GM06990 (cell line): ENCODE measurements at places on chromosomes 16 and 17.

GRCh38 chr16:89574681-89575246 lies 794 bp upstream of the CPNE7 start:
- peak; percentile 80 for DNase-seq

GRCh38 chr17:20284570-20285295 lies 182.6 kb downstream of the LGALS9B start:
- no peak for DNase-seq

DNA sequence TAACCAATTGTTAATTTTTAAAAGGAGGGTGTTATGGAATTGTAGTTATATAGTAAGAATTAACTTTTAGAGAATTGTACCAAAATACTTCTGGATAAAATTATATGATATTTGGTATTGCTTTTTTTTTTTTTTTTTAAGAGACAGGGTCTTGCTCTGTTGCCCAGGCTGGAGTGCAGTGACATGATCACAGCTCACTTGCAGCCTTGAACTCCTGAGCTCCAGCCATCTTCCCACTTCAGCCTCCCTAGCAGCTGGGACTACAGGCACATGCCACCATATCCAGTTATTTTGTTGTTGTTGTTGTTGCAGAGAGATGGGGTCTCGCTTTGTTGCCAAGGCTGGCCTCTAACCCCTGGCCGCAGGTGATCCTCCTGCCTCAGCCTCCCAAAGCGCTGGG lies 8.5 kb downstream of the ARSG start:
- no peak for DNase-seq

GRCh38 chr16:1090620-1091587 lies 5.1 kb downstream of the C1QTNF8 start:
- no peak for DNase-seq

GRCh38 chr17:60141111-60142018 lies 8.4 kb upstream of the CA4 start:
- DNase-seq, result no peak

DNA sequence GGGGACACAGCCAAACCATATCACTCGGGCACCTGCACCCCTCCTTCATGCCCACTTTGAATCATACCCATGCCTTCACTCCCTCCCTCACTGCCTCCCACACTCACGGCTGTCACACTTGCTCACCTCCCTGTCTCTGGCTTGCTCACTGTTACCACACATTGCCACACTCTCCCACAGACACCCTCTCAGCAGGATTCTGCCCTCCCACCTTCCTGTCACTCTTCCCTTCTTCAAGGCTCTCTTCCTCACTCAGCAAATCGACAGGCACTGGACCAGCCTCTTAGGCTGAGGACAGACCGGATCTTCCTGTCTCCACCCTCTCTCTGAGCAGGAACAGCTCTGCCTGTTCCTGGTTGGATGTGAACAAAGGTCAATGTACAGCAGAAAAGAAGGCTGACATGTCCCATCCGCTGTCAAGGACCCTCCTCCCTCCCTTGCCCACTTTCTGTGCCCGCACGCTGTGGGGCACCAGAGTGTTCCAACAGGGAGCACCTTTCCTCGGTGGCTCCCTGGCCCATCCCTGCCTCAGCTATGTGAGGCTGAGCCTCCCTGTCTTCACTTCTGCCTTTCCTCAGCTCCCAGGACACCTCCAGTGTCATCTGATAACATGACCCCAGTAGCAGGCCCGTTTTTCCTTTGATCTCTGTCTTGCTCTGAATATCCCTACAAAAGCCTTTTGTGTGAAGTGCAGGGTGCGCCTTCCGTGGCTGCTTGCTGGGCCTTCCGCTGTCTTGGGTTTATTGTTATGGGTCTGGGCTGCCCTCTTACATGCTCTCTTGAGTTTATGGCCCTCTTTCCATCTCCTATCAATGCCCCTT lies 47.0 kb downstream of the CCDC182 start:
- DNase-seq, result no peak

DNA sequence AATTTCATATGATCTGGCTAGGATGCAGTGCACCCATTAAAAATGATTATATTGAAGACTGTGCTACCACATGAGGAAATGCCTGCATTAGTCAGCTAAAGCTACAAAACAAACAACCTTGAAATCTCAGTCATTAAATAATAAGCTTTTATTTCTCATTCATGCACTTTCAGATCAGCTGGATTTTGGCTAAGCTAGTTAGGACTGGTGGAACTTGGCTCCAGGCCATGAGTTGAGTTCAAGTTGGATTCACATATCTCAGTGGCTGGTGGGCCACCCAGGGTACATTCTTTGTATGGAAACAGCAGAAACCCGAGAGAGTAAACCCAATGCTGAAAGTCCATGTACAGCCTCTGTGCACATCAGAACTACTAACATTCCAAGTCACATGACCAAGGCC lies 6.4 kb upstream of the SLFN12L start:
- no peak for DNase-seq

- DNase-seq, result no peak
These were observed 1225.1 kb downstream of the CDH8 start for GRCh38 chr16:60811051-60811608.

- no peak for DNase-seq
These were observed 12.9 kb upstream of the WFIKKN1 start for GRCh38 chr16:617855-618254.

DNA sequence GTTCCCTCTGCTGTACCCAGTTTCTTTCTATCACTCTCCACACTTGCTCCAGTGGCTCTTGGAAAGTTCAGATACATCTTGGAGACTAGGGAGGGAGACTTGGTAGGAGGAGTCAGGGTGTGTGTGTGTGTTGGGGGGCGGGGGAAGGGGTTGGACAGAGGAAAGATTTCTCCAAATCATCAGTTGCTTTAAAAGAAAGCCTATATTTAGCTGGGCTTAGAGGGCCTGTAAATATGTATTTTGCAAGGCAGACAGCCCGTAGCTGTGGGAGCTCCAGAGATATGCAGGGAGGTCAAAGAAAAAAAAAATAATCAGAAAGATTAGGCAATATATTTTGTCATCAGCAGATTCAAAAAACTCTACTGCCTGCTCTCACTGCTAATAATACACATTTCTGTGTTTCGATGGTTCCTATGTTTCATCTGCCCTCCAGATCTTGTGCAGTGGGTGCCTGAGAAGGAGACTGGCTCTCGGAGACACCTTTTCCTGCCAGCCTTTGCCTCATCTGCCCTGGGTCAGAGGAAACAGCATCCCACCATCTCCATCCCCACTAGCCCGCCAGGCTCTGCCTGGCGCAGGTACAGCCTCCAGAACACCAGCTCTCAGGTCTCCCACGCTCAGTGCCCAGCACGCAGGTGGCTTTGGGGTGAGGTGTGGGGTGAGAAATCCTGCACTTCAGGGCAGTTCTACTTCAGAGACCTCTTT lies 4.8 kb upstream of the PPP1R9B start:
- no peak for DNase-seq

DNA sequence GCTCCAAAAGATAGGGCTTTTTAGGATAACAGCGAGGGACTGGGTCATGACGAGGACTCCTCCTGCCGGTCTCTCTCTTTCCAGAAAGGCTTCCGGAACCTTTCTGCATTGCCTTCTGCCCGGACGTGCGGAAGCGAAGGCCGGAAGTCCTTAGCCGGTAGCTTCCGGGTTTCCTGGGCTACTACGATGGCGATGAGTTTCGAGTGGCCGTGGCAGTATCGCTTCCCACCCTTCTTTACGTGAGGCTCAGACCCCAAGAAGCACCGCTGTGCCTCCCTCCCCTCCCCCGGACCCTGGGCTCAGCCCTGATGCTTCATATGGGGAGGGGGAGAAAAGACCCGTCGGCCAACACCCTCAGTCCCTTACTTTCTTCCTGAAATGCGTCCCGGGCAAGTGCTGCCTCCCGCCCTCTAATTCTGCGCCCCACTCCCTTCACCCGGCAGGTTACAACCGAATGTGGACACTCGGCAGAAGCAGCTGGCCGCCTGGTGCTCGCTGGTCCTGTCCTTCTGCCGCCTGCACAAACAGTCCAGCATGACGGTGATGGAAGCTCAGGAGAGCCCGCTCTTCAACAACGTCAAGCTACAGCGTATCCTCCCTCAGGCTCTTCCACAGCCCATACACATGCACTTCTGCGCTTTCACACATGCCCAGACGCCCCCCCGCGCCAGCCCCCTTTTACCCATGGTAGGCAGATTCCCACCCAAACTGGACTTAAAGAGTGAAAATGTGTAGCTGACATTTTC lies at the start of gene VPS25:
VPS25 (plus strand) TSS at position 160 of the 746 bp plus-strand sequence; CDS start at position 187, 27 bp downstream.
- peak; percentile 72 for DNase-seq

GRCh38 chr16:21501869-21502667 lies 97.3 kb upstream of the METTL9 start:
- peak; percentile 94 for DNase-seq

GRCh38 chr16:87635541-87636049 lies 33.3 kb downstream of the JPH3 start:
- DNase-seq, result peak; percentile 59

DNA sequence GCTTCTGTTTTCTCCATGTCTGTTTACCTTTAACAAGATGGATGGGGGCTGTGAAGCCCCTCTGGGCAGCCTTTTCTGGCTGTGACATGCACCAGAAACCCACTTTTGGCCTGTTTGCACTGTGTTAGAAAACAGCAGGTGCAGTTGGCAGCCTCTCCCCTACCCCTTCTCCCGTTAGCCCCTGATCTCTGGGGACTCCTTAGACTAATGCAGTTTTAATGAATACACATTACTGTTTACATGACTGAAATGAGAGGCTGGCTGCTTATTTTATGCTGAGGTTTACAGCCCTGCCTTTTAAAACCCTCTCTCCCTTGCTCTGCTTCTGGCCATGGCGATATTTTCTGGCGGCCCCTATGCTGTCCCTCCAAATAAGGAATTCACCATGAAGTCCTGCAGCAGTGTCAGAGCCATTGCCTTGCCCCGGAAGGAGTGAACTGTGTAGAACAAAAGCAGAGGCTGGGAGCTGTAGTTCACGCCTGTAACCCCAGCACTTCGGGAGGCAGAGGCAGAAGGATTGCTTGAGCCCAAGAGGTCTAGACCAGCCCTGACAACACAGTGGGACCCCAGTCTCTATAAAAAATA lies 79.3 kb downstream of the PRKCB start:
- no peak for DNase-seq

DNA sequence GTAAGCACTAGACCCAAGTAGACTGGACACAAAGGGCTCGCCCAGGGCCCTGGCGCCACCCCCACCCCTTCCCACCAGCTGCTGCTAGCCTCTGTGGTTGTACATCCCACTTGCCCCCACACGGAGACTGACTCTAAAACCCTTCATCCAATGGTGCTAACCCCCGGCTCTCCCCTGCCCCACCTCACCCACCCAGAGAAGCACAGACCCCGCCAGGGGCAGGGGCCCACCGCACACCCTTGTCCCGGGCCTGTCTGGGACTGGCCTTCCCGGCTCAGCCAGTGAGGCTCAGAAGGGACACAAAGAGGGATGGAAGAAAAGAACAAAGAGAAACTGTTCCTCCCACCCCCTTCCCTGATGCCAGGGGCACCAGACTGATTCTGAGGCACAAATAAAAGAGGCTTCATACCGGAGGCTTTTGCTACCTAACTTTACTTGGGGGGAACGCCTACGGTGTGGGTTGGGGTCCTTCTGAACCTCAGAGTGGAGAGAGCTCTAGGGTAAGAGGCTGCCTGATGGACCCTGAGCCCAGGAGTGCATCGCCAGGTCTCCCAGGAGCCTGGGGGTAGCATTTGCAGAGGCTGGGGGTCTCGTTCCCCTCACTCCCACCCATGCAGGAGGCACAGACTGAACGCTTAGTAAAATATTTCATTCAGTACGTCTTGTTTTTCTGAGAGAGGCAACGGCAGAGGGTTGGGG lies 8.2 kb downstream of the CORO6 start:
- no peak for DNase-seq

GRCh38 chr17:1907909-1908698 lies 78.3 kb downstream of the RPA1 start:
- peak; percentile 36 for DNase-seq

- no peak for DNase-seq
These were observed 46.4 kb downstream of the RAB11FIP4 start for GRCh38 chr17:31437720-31438400.

GRCh38 chr16:83136924-83137323 lies 510.2 kb downstream of the CDH13 start:
- no peak for DNase-seq

DNA sequence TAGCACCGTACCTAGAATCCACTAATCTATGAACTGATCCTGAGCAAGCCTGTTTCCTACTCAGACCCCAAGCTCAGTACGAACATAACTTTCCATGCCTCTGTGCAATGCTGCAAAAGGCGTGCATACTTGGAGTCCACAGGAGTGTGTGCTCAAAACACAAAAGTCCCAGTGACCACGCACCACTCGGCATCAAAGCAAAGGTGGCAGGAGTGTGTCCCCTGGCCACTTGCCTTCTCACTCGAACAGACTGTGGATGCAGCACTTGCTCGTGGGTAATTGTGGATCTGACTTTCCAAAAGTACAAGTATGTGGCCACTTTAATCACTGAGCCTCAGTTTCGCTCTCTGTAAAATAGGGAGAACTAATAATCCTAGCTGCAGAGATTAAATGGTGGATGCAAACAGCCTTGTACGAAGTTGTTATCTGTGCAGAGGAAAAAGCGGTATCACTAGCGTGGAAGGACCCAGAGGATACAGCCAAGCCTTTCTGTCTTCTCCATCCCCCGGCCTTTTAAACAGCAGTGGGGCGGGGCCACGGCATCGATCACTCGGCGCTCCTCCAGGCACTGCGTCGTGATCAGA lies 311 bp upstream of the KDM8 start:
- no peak for DNase-seq

- DNase-seq, result no peak
These were observed 12.1 kb upstream of the HSD3B7 start for GRCh38 chr16:30972872-30973271.

DNA sequence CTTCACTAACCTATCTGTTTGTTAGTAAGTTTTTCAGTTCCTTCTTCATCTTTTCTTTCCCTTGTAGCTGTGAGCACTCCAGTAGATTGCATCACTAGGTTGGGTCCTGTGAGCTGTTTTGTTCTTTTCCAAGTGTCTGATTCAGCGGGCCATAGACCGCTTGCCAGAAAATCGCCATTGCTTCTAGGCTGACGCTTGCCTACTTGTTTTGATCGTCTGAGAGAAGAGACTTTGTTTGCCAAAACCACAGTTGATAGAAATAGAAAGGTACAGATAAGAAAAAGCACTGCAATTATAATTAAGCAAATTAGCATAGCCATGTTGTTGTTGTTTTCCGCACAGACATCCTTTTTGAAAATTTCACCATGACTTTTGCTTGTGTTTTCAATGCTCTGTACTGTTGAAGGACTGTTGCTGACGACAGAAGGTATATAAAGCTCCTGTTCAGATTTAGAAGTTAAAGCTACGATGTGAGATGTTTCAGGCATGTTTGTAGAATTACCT lies 3.1 kb downstream of the EVI2A start:
- peak; percentile 59 for DNase-seq

DNA sequence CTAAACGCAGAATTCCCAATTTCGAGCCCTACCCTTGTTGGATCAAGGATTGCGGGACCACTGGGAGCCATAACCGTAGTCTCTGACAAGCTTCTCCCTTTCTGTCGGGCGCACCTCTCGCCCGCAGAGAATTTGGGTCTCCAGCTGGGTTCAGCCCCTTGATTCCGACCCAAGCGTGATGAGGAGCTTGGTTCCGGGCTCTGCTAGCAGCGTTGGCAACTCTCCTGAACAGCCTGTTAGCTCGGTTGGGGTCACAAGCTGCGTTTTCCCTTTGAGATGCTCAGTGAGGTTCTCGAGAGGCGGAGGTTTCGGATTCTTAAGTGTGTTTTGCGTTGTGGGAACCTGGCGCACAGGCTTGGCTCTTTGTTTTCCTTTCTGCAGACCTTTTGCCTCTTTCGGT lies 655 bp downstream of the ATXN1L start:
- DNase-seq, result no peak

- DNase-seq, result no peak
These were observed 162.4 kb downstream of the BANP start for GRCh38 chr16:88113545-88114045.
